ENCODE measurements at places on chromosomes 12 and 14.

GRCh38 chr14:85602345-85602744 is 72.4 kb downstream of the FLRT2 start:
- DNase-seq: no peak

DNA sequence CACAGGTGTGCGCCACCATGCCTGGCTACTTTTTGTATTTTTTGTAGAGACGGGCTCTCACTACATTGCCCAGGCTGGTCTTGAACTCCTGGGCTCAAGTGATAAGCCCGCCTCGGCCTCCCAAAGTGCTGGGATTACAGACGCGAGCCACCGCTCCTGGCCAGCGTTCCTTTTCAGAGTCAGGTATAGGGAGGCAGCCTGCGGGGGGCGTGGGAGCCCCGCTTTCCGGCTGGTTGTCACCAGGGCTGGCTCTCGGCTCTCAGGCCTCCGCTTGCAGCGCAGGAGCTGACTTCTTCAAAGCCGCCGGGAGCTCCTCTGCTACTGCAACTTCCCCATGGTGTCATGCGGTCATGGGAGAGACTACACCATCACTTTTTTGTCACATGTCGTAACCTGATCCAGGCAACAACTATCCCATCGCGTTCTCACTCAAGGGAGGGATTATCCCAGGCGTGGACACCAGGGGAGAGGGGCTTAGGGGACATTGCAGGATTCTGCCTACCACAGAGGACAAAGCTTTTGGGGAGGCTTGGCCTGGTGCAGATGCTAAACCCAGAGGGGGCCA is 129.4 kb downstream of the SCARB1 start:
- no peak for DNase-seq

DNA sequence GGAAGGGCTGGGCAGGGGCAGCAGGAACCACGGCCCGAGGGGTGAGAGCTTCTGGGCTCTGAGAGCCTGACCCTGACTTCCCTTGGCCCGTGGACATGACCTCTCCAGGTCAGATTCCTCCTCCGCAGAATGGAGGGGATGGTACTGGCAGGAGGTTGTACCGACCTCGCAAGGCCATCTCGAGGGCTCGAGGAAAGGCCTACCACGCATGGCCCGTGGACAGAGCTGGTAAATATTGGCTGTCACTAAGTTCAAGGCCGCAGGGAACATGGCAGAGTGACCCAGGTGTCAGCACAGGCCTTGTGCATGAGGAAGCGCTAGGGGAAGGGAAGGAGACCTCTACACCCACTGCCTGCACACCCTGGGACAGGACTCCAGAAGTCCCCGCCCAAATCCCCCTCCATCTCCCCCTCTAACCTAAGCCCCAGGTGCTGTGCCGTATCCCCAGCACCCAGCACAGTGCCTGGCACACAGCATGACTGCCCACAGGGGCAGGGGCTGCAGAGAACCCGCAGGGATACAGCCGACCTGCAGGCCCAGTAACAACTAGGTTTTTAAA is 54.9 kb upstream of the PPP2R5C start:
- DNase-seq: no peak

- no peak for DNase-seq
These were observed 2.7 kb upstream of the KLC1 start for GRCh38 chr14:103626146-103626850.

DNA sequence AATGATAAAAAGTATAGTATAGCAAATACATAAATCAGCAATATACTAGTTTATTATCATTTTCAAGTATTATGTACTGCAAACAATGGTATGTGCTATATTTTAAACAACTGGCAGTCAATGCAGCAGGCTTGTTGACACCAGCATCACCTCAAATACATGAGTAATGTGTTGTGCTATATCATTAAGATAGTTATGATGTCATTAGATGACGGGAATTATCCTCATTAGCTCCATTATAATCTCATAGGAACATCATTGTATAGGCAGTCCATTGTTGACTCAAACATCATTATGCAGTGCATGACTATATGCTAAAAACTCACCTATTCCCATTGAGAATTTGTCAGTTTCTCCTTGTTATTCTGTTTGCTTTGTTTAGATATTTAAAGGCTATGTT is 85.4 kb downstream of the PRKD1 start:
- no peak for DNase-seq

- DNase-seq: no peak
These were observed 1.2 kb downstream of the FBRSL1 start for GRCh38 chr12:132491138-132491663.
